ENCODE measurements at places on chromosomes 11 and 22. TPM values are rescaled to one million over a fixed set of nuclear protein-coding genes. Genes with fewer than 3 reads are reported as not detected.

ACER3 gene
- 10.2 TPM for total RNA-seq

CELSR1 gene
- 0.38 TPM for total RNA-seq

SART1 gene
- 38.3 TPM for total RNA-seq

C11orf86 gene
- total RNA-seq: not detected

BET1L gene
- total RNA-seq: 25.7 TPM

PKDREJ gene
- not detected for total RNA-seq

- H3K27me3 ChIP-seq: peaks cover 68% of the 10 kb centered on the region
- H3K4me1 ChIP-seq: no peaks in the 10 kb centered on the region
- DNase-seq: no peak
- no peak overlapping the region for H3K4me3 ChIP-seq
- no peak overlapping the region for H3K27ac ChIP-seq
These were observed 450.4 kb downstream of the OPCML start for GRCh38 chr11:133081730-133082452.

DNA sequence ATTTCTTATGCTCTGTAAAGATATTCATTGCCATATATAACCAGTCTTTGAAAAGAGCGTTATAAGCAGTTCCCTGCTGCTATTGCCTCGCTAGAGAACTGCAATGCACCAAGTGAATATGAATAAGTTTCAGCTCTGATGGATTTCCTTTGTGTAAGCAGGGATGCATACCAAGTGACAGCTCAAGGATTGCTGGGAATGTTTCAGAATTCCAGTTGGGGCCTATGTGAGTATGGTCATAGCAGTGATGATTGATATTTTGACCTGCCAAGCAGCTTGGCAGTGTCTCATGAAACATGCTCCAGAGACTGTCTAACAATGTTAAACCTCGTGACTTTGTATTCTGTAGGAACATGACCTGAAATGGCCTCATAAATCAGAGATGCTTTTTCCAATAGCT is 312.6 kb downstream of the C11orf87 start:
- no peaks in the 10 kb centered on the region for H3K27me3 ChIP-seq
- no peaks in the 10 kb centered on the region for H3K36me3 ChIP-seq
- no peak for DNase-seq
- no peak overlapping the region for H3K4me3 ChIP-seq
- H3K4me1 ChIP-seq: peaks cover 10% of the 10 kb centered on the region
- H3K27ac ChIP-seq: no peak overlapping the region

DNA sequence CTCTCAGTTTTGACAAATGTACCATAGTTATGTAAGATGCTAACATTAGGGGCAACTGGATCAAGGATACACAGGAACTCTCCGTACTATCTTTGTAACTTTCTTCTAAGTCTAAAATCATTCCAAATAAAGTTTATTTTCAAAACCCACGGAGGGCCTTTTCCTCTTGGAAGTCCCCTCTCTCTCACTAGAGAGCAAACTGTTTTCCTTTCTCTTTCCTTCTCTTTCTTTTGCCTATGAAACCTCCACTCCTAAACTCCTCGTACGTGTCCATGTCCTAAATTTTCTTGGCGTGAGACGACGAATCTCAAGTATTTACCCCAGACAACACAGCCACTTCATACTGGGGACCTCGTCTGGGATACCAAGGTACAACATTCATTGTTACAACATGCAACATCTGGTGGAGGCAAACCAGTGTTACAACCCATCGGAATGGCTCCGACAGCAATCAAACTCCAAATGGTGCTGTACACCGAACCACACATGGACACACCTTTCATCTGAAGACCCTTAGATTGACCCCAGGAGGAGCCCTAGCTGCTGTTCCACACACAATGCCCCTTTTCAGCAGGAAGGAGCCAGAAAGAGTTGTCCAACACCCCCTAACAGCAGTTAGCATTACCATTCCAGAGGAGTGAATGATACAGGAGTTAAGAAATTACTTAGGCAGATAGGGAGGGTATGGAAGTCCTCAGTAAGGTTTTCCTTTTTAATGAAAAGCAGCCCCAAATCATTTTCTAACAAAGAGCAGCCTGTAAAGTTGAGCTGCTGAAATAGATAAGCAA is 108.1 kb downstream of the SGSM3 start:
- no peaks in the 10 kb centered on the region for H3K27me3 ChIP-seq
- H3K36me3 ChIP-seq: no peaks in the 10 kb centered on the region
- no peak overlapping the region for H3K4me3 ChIP-seq
- H3K27ac ChIP-seq: no peak overlapping the region
- no peak for DNase-seq
- peaks cover 40% of the 10 kb centered on the region for H3K4me1 ChIP-seq

GRCh38 chr11:108501396-108501795 is 3.2 kb upstream of the POGLUT3 start:
- peaks cover 9% of the 10 kb centered on the region for H3K4me1 ChIP-seq
- no peak overlapping the region for H3K4me3 ChIP-seq
- peak; percentile 21 for DNase-seq
- no peaks in the 10 kb centered on the region for H3K27me3 ChIP-seq

DNA sequence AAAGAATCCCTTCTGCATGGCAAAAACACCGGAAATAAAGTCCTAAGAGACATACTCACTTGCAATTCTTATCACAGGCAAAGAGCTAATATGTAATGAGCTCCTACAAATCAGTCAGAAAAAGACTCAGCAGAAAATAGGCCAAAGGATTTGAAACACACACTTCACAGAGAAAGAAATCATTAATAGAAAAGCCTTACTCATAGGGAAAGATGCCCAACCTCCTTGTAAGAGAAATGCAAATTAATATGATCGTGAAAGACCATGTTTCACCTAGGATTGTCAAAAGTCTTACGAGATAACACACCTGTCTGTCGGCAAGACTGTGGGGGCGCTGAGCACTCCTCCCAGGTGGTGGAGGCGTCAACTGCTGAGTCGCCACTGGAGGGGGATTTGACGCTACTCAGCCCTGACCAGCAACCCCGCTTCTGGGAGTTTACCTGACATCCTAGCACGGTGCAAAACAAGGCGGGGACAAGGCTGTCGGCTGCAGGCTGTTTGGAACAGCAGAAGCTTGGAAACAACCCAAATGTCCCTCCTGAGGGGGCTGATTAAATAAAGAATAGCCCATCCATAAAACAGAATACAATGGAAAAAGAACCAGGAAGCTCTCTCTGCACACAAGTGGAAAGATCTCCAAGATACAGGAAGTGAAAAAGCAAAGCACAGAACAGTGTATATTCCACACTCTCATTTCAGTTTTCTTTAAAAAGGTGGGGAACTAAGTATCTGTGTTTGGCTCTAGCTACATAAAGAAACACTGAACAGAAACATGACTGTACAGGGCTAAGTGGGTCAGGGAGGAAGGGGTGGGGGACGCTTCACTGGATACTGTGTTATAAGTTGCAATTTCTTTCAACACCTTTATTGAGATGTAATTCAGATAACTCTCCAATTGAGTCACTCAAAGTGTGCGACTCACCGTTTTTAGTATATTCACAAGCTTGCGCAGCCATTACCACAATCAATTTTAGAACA is 11.5 kb downstream of the CSNK1E start:
- no peaks in the 10 kb centered on the region for H3K27me3 ChIP-seq
- H3K4me3 ChIP-seq: no peak overlapping the region
- peak; percentile 58 for DNase-seq
- peaks cover 18% of the 10 kb centered on the region for H3K36me3 ChIP-seq

GRCh38 chr11:19258641-19259230 is 18.0 kb upstream of the E2F8 start:
- 0 out of 2 replicates have a peak, but pooled peaks cover 2% of the 10 kb centered on the region for H3K27me3 ChIP-seq
- H3K36me3 ChIP-seq: no peaks in the 10 kb centered on the region
- no peaks in the 10 kb centered on the region for H3K4me1 ChIP-seq
- no peak overlapping the region for H3K4me3 ChIP-seq

- no peak overlapping the region for H3K27ac ChIP-seq
- H3K36me3 ChIP-seq: no peaks in the 10 kb centered on the region
- no peak for DNase-seq
- H3K4me1 ChIP-seq: no peaks in the 10 kb centered on the region
These were observed 85.9 kb downstream of the WNT7B start for GRCh38 chr22:45891021-45891421.

GRCh38 chr22:20008221-20008995 is 8.2 kb downstream of the ARVCF start:
- H3K27me3 ChIP-seq: no peaks in the 10 kb centered on the region
- H3K27ac ChIP-seq: no peak overlapping the region
- no peak overlapping the region for H3K4me3 ChIP-seq
- H3K36me3 ChIP-seq: no peaks in the 10 kb centered on the region
- no peaks in the 10 kb centered on the region for H3K4me1 ChIP-seq
- peak; percentile 18 for DNase-seq

- H3K27me3 ChIP-seq: no peaks in the 10 kb centered on the region
- H3K4me3 ChIP-seq: peak overlapping the region; percentile 63
- no peak overlapping the region for H3K27ac ChIP-seq
- no peaks in the 10 kb centered on the region for H3K36me3 ChIP-seq
- peaks cover 7% of the 10 kb centered on the region for H3K4me1 ChIP-seq
These were observed 2.4 kb downstream of the MAPK11 start for GRCh38 chr22:50267591-50268390.

DNA sequence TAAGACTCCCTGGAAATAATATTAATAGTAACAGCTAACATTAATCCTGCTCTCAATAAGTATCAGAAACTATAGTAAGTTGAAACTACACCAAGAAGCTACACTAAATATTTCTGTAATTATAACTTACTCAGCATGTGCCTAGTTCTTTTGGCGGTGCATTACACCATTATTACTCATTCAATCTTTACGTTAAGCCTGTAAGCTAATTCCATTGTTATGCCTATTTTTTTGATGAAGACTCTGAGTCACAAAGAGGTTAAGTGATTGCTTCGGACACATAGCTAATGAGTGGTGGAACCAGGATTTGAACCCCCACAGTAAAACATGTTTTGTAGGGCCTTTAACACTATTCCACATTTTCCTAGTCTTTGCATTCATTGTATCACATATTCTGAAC is 111.6 kb downstream of the RASSF10 start:
- H3K4me1 ChIP-seq: peaks cover 45% of the 10 kb centered on the region
- no peaks in the 10 kb centered on the region for H3K27me3 ChIP-seq
- peak overlapping the region; percentile 41 for H3K4me3 ChIP-seq
- DNase-seq: peak; percentile 80

GRCh38 chr11:37394236-37394870 is 796.3 kb upstream of the RAG2 start:
- H3K27ac ChIP-seq: no peak overlapping the region
- H3K4me1 ChIP-seq: no peaks in the 10 kb centered on the region
- H3K36me3 ChIP-seq: no peaks in the 10 kb centered on the region
- H3K27me3 ChIP-seq: no peaks in the 10 kb centered on the region
- DNase-seq: no peak

GRCh38 chr11:116418388-116419041 is 354.3 kb downstream of the BUD13 start:
- no peak for DNase-seq
- H3K4me3 ChIP-seq: no peak overlapping the region
- H3K36me3 ChIP-seq: no peaks in the 10 kb centered on the region
- H3K4me1 ChIP-seq: no peaks in the 10 kb centered on the region
- no peak overlapping the region for H3K27ac ChIP-seq
- H3K27me3 ChIP-seq: no peaks in the 10 kb centered on the region

- peak; percentile 55 for DNase-seq
- H3K4me3 ChIP-seq: peak overlapping the region; percentile 60
- H3K27me3 ChIP-seq: no peaks in the 10 kb centered on the region
- peaks cover 64% of the 10 kb centered on the region for H3K36me3 ChIP-seq
- H3K27ac ChIP-seq: peak overlapping the region; percentile 91
- H3K4me1 ChIP-seq: peaks cover 95% of the 10 kb centered on the region
These were observed 41.7 kb upstream of the BLID start for GRCh38 chr11:122157653-122158161.

DNA sequence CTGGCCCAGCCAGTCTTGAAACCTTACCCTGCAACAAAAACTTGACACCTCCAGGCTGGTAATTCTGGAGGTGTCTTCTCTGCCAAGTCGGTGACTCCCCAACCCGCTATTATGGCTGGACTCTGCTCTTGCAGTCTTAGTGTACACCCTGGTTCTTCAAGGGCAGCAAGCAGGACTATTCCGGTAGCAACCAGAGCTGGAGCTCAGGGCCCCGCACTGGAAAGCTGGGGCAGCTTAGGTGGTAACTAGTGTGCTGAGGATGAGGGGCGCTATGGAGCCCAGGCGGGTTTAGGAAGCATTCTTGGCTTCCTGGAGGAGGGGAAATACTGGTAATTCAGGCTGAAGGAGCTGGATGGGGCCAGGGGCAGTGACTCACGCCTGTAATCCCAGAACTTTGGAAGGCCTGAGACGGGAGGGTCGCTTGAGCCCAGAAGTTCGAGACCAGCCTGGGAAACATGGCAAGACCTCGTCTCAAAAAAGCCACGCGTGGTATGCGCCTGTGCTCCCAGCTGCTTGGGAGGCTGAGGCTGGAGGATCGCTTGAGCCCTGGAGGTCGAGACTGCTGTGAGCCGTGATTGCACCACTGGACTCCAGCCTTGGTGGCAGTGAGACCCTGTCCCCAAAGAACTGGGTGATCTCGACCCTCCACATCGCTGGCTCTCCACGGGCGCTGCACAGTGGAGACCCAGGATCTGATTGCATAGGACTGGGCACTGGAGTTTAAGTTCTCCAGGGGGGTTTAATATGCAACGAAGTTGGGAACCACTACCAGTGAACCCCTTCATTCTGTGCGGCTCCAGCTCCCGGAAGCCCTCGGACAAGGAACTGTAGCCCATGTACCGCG is 10.6 kb upstream of the AIFM3 start:
- peak; percentile 64 for DNase-seq
- H3K27ac ChIP-seq: peak overlapping the region; percentile 18
- H3K27me3 ChIP-seq: no peaks in the 10 kb centered on the region
- H3K4me3 ChIP-seq: peak overlapping the region; percentile 83
- peaks cover 12% of the 10 kb centered on the region for H3K36me3 ChIP-seq

DNA sequence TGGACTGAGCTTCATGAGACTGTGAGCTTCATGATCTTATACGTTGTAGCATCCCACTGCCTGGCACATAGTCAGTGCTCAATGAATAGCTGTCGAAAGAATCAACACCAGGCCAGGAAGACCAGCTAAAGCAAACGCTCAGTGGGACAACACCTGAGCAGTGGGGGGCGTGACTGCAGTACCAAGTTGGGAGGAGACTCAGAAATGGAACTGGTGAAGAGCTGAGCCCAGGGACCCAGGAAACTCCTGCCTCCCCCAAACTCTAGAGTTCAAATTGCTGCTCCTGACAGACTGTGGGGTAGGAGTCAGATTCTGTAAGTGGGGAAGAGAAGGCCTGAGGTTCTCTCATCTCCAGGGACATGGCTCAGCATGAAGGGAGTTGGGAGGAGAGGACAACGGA is 59.3 kb downstream of the MORC2 start:
- DNase-seq: no peak
- H3K4me3 ChIP-seq: no peak overlapping the region
- H3K4me1 ChIP-seq: no peaks in the 10 kb centered on the region
- H3K27ac ChIP-seq: no peak overlapping the region

- H3K27me3 ChIP-seq: no peaks in the 10 kb centered on the region
- H3K4me3 ChIP-seq: no peak overlapping the region
- no peak for DNase-seq
- no peak overlapping the region for H3K27ac ChIP-seq
- H3K4me1 ChIP-seq: no peaks in the 10 kb centered on the region
- no peaks in the 10 kb centered on the region for H3K36me3 ChIP-seq
These were observed 924.3 kb downstream of the TBC1D22A start for GRCh38 chr22:47686594-47687345.
